ENCODE measurements at places on chromosomes 6 and 20. TPM values are rescaled to one million over a fixed set of nuclear protein-coding genes. Genes with fewer than 3 reads are reported as not detected.

SLC52A3 gene
- 1.7 TPM for total RNA-seq

TPX2 gene
- 0.73 TPM for total RNA-seq

KCNK16 gene
- not detected for total RNA-seq

RPRD1B gene
- total RNA-seq: 86.4 TPM

DNA sequence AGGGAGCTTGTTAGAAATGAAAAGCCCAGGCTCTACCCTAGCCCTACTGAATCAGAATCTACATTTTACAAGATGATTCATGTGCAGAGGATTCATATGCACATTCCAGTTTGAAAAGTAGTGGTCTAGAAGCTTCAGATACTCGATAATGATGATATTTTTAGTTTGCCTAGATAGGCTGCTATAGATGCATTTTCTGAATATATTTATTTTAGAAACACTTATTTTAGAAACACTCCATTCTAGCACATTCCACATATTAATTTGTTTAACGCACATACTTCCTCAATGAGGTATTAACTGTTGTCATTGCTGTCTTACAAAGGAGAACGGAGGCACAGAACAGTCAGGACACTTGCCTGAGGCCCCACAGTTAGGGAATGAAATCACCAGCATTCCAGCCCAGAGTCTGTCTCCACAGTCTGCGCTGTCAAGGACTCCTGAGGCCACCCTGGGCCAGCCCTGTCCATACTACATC lies 64.4 kb downstream of the SNAP25 start:
- no peak for DNase-seq

GRCh38 chr20:19929481-19930145 lies 87.5 kb upstream of the NAA20 start:
- DNase-seq: no peak

GRCh38 chr6:122869437-122870024 lies 80.5 kb downstream of the SMPDL3A start:
- no peak for DNase-seq

DNA sequence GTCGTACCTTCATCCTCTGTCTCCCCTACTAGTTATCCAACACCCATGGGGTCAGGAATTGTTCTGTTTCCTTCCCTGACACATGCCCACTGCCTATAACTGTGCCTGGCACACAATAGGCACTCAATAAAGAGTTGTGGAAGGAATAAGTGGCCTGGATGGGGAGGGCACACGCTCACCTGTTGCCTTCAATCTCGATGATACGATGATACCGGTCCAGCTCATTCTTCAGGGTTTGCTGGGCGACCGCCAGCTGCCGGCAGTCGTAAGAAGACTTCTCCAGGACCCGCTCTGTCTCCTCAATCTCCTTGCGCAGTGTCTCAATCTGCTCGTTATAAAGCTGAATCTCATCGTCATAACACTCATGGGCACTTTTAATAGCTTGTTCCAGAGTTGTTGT lies 32.5 kb downstream of the BFSP1 start:
- no peak for DNase-seq

DNA sequence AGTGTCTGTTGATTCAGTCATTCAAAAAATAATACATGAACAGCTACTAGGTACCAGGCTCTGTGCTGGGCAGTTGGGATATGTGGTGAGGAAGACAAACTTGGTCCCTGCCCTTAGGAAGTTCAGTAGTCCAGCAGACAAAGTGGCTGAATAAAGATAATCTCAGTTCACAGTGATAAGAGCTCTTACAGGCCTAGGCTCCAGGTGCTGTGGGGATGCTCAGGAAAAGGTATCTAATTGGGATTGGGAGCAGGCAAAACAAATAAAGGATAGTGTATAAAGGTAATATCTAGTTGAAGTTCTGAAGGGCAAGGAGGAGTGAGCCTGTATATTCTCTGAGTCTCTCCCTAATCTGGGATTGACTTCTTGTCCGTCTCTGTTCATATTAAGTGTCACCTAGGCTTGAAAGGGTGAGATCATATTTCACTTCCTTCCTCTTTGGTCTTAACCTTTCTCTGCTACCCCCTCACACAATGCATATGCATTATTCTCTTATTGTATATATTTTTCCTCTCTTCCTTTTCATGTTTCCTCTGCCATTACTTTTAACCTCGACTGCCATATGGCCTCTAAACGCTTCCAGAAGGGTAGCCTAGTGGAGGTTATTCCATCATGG lies 13.5 kb downstream of the PTPN1 start:
- DNase-seq: no peak

GRCh38 chr20:38804682-38805501 lies 605 bp upstream of the PPP1R16B start:
- DNase-seq: no peak

- no peak for DNase-seq
These were observed 10.6 kb downstream of the TAAR1 start for GRCh38 chr6:132648356-132648755.

GRCh38 chr20:60055740-60056139 lies 97.5 kb downstream of the CDH26 start:
- DNase-seq: peak; percentile 64

Data from left cardiac atrium (tissue), 4 donors.